Stimulated activated CD4-positive, alpha-beta T cell treated with anti-CD3 and anti-CD28 coated beads, Interleukin-2, amount 100 ng/mL, for 24 hours (primary cell): ENCODE measurements at places on chromosomes 4 and X.

DNA sequence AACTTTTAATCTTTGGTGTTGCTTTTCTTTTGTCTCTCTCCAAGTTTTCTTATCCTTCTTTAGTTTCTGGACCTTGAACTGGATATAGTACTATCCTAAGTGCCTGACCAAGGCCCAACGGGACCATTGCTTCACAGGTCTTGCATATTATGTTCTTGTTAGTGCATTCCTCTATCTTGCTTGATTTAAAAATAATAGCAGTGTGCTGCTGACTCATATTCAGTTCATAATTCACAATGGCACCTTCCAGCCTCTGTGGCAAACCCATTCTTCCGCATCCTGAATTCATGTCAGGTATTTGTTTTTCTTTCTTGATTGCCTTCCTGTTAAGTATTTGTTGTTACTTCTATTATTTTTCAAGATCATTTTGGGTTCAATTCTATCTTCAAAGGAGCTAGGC is 197.1 kb upstream of the GIMD1 start:
- no peak for DNase-seq

- DNase-seq = no peak
Observed at GRCh38 chr4:43607827-43608461, 715.4 kb downstream of the GRXCR1 start.

DNA sequence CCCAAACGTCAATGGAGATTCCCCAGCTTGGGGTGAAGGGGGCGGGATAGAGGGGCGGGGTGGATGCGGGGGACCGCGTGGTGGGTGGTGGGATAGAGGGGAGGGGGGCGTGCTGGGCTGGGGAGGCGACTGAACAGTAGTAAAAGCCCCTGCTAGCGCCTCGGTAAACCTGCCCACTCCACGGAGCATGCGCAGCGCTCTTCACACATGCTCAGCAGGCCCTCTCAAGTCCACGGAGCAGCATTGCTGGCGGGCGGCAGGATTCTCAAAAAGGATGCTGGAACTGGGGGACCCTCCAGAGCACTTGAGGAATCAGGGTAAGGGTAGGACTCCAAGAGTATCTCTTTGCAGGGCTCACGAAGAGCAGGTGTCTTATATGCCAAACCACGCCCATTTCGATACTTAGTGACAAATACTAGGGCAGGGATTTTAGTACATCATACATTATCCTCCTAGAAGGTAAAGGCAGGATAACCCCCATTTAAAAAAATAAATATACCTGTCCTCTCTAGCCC is 378 bp upstream of the RPS6KA6 start:
- no peak for DNase-seq

DNA sequence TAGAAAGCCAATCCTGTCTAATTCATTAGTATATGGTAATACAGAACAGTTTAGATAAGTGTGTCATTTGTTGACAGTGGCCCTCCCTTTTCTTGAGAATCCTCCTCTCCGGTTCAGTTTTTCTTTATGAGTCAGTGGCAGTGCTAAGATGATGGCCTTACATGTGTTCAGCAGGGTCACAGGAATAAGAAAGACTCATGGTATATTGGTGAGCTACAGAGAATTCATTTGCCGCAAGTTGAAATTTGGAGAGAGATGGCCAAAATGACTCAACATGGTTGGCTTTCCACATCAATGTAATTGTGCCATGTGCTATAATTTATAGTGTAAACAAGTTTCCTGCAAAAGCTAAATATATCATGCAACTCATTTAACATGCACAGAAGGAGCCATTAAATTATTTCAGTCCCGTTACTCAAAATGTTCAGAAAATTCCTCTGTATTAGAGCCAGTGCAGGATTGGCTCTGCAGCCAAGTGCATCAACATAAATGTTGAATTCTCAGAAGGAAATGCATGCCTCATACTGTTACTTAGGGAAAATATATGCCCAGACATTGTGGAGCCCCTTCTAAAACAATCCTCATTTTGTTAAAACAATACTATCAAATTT is 374.3 kb downstream of the AFF2 start:
- DNase-seq = no peak

- no peak for DNase-seq
Observed at GRCh38 chr4:87851332-87851731, 18.6 kb downstream of the MEPE start.

GRCh38 chr4:64144994-64145393 is 264.3 kb downstream of the TECRL start:
- no peak for DNase-seq

- no peak for DNase-seq
Observed at GRCh38 chrX:131675596-131676194, 131.8 kb downstream of the OR13H1 start.

- DNase-seq = no peak
Observed at GRCh38 chr4:17272154-17272553, 239.7 kb downstream of the QDPR start.

DNA sequence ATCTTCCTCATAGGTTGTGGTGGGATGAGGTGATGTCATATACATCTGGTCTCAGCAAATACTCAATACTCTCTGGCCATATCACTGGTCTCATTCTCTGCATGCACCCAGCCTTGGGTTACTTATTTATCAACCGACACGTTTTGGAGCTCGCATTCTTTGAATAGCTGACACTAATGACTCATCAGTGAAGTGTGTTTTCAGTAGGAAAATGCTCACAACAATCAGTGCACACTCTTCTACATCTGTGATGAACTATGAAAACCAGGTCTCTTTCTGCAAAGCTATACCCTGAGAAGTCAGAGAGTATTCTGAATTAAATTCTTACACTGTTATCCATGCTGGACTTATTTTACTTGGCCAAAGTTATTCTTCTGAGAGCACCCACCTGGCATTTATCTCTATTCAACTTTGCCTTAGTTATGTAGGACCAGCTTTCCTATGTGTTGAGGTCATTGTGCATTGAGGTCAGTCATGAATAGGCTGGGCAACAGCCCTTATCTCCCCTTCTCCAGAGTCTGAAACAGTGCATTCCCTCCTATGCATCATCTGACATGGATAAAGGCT is 58.7 kb upstream of the DHX15 start:
- DNase-seq = no peak

- DNase-seq = no peak
Observed at GRCh38 chr4:7924570-7924969, 15.1 kb downstream of the AFAP1 start.

- DNase-seq = no peak
Observed at GRCh38 chr4:123232439-123232838, 164.2 kb upstream of the SPRY1 start.

GRCh38 chrX:153983321-153983801 is 10.8 kb downstream of the TMEM187 start:
- no peak for DNase-seq

GRCh38 chrX:24427747-24428019 is 37.4 kb upstream of the PDK3 start:
- no peak for DNase-seq

GRCh38 chr4:94332983-94333590 is 9.5 kb downstream of the HPGDS start:
- no peak for DNase-seq

GRCh38 chr4:142331132-142331531 is 515.0 kb downstream of the INPP4B start:
- no peak for DNase-seq

DNA sequence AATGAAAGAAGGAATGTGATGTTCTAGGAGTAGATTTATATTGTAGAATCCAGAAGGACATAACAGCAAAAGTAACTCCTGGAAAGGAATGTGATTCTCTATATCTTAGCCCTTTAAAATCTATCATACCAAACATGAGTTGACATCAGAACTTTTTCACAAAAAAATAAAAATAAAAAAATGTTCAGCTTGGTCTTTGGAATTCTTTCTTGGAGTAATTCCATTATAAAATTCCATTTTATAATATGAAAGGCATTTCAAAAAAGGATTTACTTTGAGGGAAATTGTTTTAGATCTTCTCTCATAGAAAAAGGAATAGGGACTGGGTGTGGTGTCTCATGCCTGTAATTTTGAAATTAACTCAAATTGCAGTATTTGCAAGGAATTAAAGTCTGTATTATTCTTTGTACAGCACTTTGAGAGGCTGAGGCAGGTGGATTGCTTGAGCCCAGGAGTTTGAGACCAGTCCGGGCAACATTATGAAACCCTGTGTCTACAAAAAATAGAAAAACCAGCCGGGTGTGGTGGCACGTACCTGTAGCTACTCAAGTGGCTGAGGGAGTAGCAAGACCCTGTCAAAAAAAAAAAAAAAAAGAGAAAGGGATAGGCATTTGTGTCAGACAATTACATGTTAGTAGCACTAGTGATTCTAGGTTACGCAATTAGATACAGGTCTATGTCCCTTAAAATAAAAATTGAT is 134.9 kb downstream of the SLC4A4 start:
- DNase-seq = no peak

GRCh38 chr4:182216005-182216404 is 27.2 kb upstream of the TENM3 start:
- DNase-seq = no peak

GRCh38 chr4:183348706-183349659 is 26.8 kb upstream of the CLDN24 start:
- DNase-seq = peak; percentile 39

DNA sequence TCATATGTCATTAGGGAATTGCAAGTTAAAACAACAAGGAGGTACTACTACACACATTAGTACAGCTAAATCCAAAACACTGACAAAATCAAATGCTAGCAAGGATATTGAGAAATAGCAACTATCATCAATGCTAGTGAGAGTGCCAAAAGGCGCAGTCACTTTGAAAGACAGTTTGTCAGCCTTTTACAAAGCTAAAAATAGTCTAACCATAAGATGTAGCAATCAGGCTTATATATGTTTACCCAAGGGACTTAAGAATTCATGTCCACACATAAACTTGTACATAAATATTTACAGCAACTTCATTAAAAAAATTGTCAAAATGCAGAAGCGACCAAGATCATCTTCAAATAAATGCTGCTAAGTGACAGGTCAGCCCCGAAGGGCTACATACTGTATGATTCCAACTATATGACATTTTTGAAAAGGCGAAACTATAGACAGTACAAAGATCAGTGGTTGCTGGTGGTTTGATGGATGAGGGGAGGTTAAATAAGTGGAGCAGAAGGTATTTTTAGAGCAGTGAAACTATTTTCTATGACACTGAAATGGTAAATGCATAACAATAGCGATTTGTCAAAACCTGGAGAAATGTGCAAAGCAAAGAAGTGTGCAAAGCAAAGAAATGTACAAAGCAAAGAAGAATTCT is 704.8 kb downstream of the ARAP2 start:
- no peak for DNase-seq

DNA sequence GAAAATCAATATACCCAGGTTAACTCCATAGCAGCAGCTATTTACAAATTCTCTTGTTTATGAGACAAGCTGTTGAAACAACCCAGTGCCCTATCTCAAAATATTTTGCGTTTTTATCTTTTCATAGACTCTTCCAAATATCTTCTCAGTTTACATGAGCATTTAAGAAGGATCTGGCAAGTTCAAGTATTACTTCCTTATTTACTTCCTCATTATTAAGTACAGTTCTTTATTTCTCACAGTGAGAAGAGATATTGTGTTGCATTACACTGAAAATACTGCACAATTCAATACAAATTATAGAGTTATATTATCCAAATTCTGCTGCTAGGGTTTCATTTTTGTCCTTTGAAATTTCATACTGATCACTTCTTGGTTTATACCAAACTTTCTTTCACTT is 43.6 kb upstream of the UCP1 start:
- no peak for DNase-seq

DNA sequence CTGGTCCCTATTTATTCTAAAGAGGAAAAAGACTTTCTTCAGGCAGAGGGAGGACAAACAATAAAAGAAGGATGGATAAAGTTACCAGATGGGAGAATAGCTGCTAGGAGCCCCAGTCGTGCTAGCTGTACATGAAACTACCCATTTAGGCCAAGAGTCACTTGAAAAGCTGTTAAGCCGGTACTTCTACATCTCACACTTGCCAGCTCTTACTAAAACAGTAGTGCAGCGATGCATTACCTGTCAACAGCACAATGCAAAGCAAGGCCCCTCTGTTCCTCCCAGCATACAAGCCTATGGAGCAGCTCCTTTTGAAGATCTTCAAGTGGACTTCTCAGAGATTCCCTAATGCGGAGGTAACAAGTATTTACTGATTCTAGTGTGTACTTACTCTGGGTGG is 1138.8 kb downstream of the ARAP2 start:
- DNase-seq = no peak

DNA sequence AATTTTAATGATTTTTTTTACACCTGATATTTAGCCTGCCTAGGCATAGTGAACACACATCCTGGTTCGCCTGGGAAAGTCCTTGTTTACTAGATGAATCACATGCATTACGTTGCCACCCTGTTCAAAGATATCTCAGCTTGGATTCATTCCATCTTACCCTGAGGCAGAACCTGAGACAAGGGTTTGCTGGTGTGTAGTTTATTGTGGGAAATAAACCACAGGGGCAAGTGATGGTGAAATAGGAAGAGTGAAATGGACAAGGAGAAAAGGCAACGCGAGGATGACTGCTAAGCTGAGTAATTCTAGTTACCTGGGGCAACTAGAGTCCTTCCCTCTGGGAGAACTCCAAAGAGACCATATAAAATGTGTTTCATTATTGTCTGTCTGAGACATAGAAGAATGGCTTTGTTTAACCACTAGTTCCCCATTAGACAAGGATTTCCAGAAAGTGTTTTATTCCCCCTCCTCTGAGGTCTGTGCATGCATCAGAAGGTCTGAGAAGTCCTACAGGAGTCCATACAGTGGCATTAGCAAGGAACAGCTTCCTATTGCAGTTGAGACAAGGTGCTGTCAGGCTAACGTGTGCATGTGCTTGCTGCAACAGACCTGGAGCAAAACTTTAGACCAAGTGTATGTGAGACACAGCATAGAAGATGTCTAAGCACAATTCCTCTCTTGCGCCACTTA is 797.3 kb upstream of the FRG1 start:
- no peak for DNase-seq

- no peak for DNase-seq
Observed at GRCh38 chrX:70171624-70172023, 5.7 kb upstream of the DGAT2L6 start.

DNA sequence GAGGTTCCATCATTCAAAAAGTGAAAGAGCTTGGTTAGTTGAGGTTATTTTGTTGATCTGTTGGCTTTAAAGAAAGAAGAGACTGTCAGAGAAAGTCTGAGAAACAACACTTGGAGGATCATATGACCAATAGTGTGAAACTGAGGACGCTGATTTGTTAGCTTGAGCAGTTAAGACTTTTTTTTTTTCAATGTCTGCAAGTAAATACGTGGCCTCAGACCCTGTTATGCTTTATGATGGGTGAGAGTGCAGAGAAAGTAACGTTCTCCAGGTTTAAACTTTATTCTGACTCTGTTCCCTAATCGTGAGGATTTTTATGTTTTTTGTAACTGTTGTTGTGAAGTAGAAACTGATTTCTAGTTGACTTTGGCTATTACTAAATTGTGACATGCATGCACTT is 45.9 kb downstream of the GAB1 start:
- DNase-seq = no peak

DNA sequence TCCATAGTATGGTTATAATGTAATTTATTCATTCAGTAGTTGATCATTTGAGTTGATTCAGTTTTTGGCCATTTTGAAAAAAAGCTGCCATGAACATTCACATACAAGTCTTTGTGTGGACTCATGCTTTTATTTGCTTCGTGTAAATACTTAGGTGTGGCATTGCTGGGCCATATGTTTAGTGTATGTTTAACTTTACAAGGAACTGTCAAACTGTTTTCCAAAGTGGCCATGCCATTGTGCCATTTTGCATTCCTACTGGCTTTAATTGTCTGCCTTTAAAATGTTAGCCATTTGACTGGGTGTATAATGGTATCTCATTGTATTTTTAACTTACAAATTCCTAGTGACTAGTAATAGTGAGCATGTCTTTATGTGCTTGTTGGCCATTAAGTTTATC is 8.8 kb downstream of the MTM1 start:
- DNase-seq = no peak
